Psoas muscle (tissue), 8 donors: ENCODE measurements at places on chromosomes 13 and 19. TPM values are rescaled to one million over a fixed set of nuclear protein-coding genes. Genes with fewer than 3 reads are reported as not detected.

LPAR6 gene
- total RNA-seq: 11.0 TPM

ANGPTL8 gene
- 0.48 TPM for total RNA-seq

ZNF221 gene
- total RNA-seq: 0.61 TPM

ZNF491 gene
- 0.93 TPM for total RNA-seq

PBX4 gene
- total RNA-seq: not detected

SLC17A7 gene
- 0.86 TPM for total RNA-seq

ZNF345 gene
- 1.4 TPM for total RNA-seq

MARCHF2 gene
- total RNA-seq: 47.7 TPM

ZNF534 gene
- 0.11 TPM for total RNA-seq

BEST2 gene
- total RNA-seq: not detected

TNFSF9 gene
- total RNA-seq: 0.66 TPM

TM9SF2 gene
- 43.0 TPM for total RNA-seq

DAND5 gene
- not detected for total RNA-seq

FKBP8 gene
- total RNA-seq: 130 TPM

KLK14 gene
- not detected for total RNA-seq

ZNF709 gene
- total RNA-seq: 1.3 TPM

FCER2 gene
- 0.54 TPM for total RNA-seq

IL4I1 gene
- total RNA-seq: 0.39 TPM

CASP14 gene
- not detected for total RNA-seq
